RCC 7860 (cell line): ENCODE measurements at places on chromosomes 13 and 19.

DNA sequence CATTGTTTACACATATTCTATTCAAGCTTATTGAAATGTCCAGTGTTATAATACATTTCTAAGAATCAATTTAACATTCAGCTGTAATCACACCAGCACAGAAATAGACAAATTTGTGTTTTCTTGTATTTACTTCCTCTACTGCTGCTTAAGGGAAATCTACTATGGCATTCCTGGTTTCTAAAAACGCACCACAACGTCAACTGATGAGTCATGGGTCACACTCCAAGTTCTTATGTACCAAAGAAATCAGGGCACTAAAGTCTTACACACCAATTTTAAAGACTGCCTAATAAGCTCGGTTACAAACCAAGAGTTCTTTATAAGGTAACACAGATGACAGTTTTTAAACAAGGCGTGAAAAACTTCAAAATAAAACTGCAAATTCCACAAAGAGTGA lies 13.2 kb downstream of the LNX2 start:
- DNase-seq, result peak; percentile 7

- no peak for DNase-seq
Measured at GRCh38 chr13:22538400-22538799, 642.4 kb upstream of the SGCG start.

GRCh38 chr13:36665630-36666029 lies 8.2 kb upstream of the SERTM1 start:
- DNase-seq, result no peak

GRCh38 chr19:33241530-33242101 lies 16.0 kb upstream of the SLC7A10 start:
- no peak for DNase-seq

GRCh38 chr13:50969691-50970090 lies 60.1 kb downstream of the RNASEH2B start:
- DNase-seq, result no peak

DNA sequence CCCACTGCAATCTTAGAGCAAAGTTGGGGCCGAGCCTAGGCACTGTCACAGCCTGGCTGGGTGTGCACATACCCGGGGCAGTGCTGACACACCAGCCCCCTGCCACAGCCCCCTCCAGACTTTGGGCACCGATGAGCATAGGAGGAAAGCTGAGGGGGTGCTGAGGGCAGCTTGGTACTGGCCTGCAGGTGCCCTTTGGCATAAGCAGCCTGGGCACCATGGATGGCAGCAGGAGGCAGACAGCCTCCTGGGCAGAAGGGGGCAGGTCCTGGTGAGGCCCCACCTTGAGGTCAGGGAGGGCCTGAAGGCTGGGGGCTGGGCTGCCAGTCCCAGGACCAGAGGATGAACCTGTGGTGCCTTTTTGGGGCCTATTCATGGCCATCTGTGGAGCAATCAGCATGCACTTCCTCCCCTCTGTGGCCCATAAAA lies 8.2 kb downstream of the IGFL4 start:
- DNase-seq, result no peak

- no peak for DNase-seq
Measured at GRCh38 chr19:49581007-49581508, at the start of gene PRRG2. Gene PRRG2, plus strand, starts transcription at chr19:49581316. Its CDS starts 1,904 bp downstream, at chr19:49583220.

DNA sequence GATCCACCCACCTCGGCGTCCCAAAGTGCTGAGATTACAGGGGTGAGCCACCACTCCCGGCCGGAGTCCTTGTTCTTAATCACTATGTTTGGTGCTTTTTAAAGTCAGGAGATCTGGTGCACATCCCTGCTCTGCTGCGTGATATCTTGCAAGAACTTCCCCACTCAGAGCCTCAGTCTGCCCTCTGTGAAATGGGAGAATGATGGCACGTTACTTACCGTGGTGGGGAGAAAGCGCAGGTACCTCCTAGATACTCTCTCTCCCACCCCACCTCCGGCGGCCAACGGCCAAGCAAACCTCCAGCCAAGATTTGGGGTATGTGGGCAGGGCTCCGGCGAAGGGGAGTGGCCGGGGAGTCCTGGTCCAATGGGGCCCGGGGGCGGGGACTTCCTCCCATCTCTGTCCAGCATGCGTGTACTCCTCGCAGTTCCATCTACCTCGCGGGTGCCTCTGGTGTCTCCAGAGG lies at the start of gene RYR1:
Gene RYR1, plus strand, starts transcription at position 424 of the 466 bp plus-strand sequence. CDS start 139 bp downstream, outside the sequence.
- no peak for DNase-seq
